ENCODE measurements at places on chromosomes 5 and 9.

DNA sequence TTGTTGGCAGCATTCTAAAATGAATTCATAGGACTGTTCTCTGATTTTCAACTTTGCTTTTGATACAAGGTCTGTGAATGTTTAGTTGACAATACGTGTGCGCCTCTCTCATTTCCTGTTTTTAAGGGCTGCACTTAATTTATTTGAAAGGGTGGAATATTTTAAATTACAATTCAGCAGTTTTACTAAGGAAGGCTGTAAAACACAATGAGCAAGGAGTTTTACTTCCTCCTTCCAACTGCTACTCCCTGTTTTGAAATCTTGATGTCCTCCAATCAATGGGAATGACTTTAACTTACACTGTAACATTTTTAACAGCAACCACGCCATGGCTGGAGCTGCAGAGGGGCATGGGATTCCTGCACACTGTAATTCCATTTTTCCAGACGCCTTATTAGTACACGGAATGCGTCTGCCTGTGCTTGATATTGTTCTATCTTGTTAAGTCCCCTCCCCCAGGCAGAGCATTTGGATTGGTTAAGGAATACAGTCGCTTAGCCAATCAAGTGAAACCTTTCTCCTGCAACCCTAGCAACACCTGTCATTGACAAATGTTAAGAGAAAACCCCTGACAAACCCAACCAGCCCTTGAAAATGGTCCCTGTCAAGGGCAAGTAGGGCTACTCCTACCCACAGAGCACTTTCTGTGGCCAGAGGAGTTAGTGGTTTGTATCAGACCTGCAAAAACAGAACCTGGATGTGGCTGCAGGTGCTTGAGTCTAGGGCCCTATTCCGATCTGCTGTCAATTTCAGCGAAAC, 12.5 kb upstream of the ZSWIM6 start:
- no peak for DNase-seq

- no peak for DNase-seq
Measured at GRCh38 chr9:32251539-32251938, 132.9 kb upstream of the ACO1 start.

GRCh38 chr9:121895818-121896544, 197.1 kb downstream of the TTLL11 start:
- no peak for DNase-seq

DNA sequence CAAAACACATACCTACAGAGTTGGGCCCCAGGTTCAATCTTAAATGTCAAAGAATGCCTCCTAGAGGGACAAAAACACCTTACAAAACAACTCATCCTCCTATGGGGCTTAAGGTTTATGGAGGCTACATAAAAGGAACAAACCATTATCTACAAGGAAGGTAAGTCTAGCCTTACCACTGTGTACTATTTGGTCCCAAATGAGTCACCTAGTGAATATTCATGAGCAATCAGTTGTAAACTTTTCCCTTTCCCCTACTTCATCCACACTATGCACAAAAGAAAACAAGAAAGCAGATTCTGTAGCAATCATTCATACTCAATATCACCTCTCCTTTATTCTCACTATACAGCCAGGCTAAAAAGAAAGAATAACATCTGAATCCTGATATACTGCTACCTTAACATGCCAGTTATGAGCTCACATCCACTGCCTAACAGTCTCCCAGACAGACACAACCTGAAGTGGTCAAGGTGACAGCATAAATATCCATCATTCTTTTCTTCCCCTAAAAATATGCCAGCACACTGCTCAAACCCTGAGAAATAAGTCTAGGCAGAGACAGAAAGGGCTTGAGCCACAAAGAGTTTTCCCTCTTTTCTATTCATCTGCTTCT, 6.2 kb downstream of the OXCT1 start:
- DNase-seq: no peak

DNA sequence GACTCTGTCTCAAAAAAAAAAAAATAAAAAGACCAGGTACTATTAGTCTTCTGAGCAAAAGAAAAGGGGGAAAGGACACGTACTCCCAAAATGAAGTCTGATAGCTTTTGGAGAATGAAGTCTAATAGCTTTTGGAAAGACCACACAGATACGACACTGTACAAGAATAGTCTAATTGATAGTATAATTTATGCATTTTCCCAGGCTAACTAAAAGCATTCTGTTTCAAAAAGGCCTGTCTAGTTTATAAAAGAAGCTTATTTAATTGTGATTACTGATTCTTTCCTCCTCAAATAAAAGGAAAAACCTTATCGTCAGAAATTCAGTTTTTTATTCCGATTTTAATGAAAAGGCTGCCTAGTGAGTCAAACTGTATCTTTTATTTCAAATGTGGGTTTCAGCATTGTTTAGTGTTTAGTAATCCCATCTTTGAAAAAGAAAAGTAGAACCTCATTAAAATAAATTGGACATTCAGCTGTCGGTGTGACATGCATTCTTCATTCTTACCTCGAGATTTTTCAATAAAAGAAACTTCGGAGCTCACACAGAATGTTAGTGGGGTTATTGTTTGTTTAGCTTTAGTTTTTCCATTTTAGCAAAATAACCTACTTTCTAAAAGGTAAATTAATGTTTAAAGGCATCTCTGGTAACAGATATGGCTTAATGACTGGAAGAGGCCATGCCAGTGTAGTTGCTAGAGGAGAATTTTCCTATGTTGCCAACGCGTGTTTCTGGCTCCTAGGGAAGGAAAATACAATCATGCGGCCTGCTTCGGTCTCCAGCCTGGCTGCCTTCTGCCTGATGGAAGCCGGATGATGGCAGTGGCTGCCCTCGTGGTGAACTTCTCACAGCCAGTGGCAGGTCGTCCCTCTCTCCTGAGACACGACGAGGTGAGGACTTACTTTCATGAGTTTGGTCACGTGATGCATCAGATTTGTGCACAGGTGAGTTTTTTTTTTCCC, 70.0 kb downstream of the NLN start:
- DNase-seq: no peak

- no peak for DNase-seq
Measured at GRCh38 chr5:74839229-74839628, 27.0 kb downstream of the FAM169A start.

DNA sequence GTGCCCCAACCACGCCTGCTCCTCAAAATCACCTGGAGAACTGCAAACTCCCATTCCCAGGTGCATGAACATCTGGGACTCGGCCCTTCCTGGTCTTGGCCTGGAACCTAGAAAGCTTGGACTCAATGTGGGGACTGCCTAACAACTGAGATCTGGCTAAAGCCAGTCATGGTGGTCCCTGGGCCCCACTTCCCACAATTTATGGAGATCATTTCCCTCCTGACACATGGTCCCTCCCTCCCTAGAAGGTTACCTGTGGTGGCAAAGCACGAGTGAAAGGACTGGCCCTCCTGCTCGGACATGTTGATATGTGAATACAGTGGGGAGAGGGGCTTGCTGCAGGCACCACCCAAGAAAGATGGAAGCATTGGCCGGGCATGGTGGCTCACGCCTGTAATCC, 18.8 kb downstream of the BICD2 start:
- DNase-seq: no peak

GRCh38 chr5:154535535-154535934, 57.5 kb upstream of the HAND1 start:
- no peak for DNase-seq

- DNase-seq: no peak
Measured at GRCh38 chr5:42487077-42487476, 63.8 kb downstream of the GHR start.

- DNase-seq: no peak
Measured at GRCh38 chr5:176927562-176927961, 28.4 kb upstream of the HK3 start.

- no peak for DNase-seq
Measured at GRCh38 chr9:93673021-93673838, 96.8 kb downstream of the PHF2 start.

GRCh38 chr9:14563902-14564624, 129.2 kb downstream of the ZDHHC21 start:
- no peak for DNase-seq

DNA sequence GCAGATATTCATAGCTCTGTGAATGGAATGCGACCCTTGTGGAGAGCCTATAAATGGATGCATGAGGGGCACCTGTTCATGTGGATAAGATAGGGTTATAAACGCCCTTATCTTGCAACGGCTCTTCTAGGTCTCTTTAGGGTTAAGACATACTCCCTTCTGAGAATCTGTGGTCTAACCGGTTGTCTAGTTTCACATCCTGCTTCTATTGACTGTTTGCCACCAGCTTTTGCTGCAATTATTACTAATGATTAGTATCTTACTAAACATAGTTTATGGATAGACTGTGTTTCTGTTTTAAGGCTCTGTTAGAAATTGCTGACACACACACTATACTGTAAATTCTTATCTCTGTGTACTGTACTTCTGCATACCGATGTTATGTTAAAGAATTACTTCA, 198.9 kb upstream of the CYLC2 start:
- DNase-seq: no peak

DNA sequence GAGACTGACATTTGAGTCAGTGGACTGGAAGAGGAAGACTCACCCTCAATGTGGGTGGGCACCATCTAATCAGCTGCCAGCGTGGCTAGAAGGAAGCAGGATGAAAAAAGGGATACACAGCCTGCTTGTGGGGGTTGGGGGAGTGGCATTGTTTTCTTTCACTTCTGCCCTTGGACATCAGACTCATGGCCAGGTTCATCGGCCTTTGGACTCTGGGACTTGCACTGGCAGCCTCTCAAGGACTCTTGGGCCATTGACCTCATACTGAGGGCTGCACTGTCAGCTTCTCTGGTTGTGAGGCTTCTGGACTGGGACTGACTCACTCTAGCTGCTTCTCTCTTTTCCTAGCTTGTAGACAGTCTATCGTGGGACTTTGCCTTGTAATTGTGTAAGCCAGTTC, 374.9 kb downstream of the TLE1 start:
- DNase-seq: no peak

- peak; percentile 66 for DNase-seq
Measured at GRCh38 chr9:80873861-80874260, 815.5 kb downstream of the TLE1 start.

- no peak for DNase-seq
Measured at GRCh38 chr5:168578538-168579487, at the start of gene PANK3. PANK3 (minus strand) TSS chr5:168579368; CDS start chr5:168579283, 85 bp downstream.

DNA sequence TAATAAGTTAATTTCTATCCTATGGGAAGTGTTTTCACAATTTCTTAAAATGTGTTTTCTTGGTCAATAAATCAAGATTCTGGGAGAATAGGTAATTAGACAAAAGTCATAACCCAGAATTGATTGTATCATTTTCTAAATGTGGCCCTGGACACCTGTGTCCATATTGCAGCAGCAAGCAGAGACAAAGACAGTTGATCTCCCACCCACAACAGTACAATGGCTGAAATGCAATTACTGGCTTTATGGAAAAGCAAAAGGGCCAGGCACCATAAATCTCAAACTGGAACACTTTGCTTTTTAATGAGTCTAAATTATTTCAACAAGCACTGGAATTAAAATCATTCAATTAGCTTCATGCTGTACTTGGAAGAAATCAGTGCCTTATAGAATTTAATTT, 157.2 kb downstream of the ESM1 start:
- no peak for DNase-seq

GRCh38 chr9:123059472-123060220, 26.2 kb downstream of the GPR21 start:
- no peak for DNase-seq

- DNase-seq: no peak
Measured at GRCh38 chr9:84061613-84062193, 81.1 kb downstream of the RMI1 start.

DNA sequence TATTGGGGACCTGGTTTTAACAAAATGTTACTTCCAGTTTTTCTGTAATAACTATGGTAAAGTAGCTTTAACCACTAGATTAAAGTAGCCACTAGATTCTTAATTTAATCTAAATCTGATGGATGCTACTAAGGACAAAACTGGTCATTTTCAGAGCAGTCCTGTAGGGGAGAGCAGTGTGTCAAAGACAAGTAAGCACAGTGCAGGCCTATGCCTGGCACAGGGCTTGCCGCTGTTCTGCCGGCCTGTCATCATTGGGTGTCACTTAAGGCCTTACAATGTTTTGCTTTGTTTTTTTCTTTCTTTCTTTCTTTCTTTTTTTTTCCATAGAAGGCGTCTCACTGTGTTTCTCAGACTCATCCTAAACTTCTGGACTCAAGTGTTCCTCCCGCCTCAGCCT, 53.0 kb upstream of the NXNL2 start:
- no peak for DNase-seq

DNA sequence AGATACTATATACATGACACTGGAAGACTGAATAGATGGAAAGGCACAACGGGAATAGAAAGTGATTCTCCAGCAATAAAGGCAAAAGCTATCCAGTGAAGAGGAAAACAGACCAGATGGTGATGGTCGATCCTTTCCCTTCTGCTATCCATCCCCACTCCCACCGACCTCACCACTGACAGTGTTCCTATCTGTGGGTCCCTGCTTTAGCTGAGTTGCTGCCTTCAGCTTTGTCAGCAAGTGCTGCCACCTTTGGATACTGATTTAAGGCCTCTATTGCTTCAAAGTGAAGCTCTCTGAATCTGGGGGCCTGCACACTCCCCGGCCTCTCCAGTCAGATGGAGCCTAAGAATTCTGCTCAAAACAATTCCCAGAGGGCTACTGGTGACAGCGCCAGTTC, 32.3 kb downstream of the EPB41L4A start:
- DNase-seq: no peak

DNA sequence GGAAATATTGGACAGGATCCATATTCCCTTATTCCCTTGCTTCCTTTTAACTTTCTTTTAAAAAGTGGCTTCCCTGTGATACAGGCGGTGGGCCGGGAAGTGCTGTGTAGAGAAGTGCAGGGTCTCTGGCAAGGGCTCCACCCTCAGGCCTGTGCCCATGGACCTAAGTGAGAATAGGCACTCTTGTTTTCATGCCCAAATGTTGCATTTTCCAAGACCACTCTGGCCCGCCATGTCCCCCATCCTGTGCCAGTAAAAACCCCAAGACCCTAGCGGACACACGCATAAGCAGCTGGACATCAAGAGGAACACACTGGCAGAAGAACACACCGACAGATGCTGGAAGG, 193.4 kb downstream of the FBXL7 start:
- DNase-seq: no peak

GRCh38 chr5:118211606-118212005, 776.7 kb downstream of the DTWD2 start:
- DNase-seq: no peak

DNA sequence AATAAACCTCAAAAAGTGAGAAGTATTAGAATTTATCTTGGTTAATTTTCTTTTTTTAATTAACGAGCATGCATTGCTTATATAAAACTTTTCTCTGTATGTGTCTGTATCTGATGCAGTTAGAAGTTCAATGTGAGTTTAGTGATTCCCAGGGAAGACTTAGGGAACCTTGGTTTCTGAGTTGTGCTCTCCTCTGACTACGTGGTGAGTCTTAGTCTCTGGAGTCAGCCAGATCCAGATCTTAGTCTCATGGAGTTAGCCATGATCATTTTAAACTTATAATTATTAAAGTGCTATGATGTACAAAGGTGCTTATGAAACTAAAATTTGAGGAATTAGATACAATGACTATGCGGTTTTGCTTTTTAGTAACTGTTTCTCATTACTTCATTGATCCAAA, 285.3 kb upstream of the DMRT1 start:
- DNase-seq: no peak

GRCh38 chr5:32193591-32193990, 19.5 kb upstream of the GOLPH3 start:
- DNase-seq: peak; percentile 52

GRCh38 chr5:35319333-35320002, 89.2 kb upstream of the PRLR start:
- no peak for DNase-seq
